NCI-H524 (cell line): ENCODE measurements at places on chromosomes 3 and 15.

DNA sequence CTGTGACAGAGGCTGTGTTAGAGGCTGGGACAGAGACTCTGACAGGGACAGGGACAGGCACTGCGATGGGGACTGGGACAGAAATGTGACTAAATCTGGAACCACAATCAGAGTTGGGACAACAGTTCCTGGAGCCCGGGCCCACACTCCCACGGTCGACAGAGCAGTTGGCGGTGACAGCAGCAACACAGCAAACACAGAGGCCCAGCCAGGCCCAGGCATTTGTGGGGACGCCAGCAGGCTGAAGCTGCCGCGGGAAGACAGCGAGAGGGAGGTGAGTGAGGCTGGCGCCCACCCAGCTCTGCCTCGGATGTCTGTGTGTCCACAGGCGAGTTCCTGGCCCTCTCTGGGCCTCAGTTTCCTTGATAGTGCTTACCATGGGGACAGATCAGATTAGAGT is 9.3 kb upstream of the HCN4 start:
- DNase-seq, result no peak

GRCh38 chr3:112793326-112794081 is 53.2 kb downstream of the CD200R1L start:
- no peak for DNase-seq

DNA sequence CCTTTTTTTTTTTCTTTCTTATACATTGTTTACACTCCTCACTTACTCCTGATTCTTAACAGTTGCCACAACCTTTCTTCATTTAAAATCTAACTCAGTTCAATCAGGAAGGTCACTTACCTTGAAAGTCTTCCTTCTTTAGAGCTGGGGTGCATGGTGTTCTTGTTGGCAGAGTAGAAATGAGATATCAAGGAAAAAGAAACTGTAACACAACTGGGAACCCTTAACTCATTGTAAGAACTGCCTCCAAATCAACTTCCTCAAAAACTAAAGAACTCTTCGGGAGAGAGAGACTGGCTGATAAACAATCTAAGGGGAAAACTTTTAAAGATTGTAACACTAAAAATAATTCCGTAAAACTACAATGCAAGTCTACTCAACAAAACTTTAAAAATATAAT is 1.4 kb upstream of the APPL1 start:
- DNase-seq, result no peak

DNA sequence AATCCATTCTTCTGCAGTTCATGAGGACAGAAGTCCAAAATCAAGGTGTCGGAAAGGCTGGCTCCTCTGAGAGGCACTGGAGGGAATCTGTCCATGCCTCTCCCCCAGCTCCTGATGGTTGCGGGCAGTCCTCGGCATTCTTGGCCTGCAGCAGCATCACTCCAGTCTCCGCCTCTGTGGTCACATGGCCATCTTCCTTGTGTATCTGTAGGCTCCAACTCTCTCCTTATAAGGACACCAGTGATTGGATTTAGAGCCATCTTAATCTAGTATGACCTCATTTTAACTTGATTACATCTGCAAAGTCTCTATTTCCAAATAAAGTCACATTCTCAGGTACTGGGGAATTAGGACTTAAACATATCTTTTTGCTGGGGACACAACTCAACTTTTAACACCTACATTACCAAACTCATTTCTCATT is 56.0 kb upstream of the FLNB start:
- no peak for DNase-seq

DNA sequence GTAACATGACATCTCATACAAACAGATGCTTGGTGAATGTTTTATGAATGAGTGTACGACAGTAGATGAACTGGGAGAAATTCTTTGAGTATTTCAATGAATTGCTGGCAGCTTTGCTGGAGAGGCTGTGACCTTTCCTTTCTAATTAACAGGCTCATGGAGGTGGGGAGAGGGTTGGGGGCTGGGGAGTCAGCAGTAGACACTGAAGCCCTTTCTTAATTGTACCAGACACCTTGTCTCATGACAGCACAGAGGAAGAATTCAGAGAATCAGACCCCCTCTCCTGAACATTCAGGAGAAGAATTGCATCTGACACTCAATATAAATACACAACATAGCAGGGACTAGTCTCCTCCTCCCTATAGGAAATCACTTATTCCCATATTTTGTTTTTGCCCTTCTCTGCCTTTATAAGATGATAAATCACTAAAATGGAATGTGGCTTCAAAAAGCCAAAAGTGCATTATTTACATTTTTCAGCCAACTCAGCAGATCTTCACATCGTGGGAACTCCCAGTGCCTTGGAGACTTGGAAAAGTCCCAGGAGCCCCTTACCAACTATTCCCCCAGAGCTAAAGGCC is 66.2 kb upstream of the TPM1 start:
- no peak for DNase-seq

DNA sequence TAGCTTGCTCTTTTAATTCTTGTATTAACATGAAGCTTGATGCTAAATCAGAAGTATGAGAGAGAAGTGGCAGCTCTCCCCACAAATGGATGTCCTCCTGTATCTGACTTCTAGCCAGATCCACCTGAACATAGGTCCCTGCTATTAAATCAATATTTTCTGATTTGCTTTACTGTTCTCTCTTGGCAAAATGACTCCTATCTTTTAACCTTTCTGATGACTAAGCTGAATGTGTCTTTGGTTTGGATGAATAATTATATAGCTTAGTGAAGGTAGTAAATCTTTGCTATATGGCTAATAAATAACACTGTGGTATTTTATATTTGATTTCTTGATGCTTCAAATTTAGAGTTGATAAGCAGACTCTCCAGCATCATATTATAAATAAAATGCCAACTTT is 28.3 kb upstream of the ARL14 start:
- DNase-seq, result no peak

GRCh38 chr3:71207632-71208031 is 375.9 kb downstream of the FOXP1 start:
- DNase-seq, result no peak

DNA sequence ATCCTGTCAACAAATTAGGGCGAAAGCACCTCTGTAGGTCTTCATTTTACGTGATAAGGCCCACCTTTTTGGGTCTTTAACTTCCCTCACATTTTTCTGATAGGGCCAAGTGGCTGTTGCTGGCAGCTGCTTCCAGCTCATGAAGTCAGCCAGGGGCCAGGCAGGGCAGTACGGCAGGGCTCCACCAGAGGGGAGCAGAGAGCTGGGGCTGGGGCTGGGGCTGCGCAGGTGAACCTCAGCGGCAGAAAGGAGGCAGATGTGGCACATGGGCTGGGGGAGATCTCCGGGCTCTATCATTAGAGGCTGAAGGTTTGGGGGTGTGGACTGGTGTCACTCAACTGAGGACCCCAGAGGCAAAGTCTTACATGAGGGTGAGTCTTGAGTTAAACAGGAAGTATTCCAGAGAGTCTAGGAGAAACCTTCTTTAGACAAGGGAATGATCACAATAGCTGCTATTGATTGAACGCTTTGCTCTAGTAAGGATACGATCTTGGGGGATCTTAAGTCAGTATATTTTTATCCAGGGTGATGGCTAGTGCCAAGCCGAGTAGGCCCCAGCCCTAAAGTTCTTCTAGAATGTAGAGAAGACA is 62.8 kb upstream of the MEX3B start:
- DNase-seq, result peak; percentile 17

DNA sequence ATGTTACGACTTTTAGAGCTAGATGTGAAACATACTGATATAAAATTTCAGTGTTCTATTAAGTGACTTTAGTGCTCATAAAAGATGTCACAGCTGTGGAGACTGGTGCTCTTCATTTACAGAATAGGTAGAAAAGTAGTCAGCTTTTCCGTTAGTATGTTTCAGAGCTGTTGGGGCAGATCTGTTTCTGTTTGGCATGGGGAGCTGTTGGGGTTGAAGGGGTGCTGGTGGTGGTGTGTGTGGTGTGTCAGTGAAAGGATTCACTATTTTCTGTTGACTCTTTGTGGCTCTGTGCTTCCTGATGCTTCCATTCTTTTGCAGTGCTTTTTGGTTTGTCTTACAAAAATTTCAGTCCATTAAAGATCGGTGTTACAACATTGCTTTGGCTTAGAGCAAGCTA is 3.2 kb downstream of the UBE2E2 start:
- no peak for DNase-seq

DNA sequence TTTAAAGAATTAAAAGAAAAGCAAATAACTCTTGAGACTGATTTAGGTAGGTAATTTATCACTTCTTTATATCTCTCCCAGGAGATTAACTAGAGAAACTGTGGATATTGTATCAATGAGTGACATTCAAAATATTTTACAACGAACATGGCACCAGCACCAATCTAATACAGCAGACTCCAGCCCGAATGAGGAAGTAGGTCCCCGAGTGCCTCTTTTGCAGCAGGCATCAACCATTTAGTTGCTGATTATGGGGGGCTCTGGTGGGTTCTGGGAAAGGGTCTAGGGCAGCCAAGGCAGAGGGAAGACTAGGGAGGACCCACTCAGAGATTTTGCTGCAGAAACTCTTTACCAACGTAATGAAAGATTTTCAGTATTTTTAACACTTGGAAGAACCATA is 31.7 kb upstream of the TTC14 start:
- DNase-seq, result no peak

- DNase-seq, result no peak
Observed at GRCh38 chr3:172138792-172139507, 99.6 kb downstream of the FNDC3B start.

DNA sequence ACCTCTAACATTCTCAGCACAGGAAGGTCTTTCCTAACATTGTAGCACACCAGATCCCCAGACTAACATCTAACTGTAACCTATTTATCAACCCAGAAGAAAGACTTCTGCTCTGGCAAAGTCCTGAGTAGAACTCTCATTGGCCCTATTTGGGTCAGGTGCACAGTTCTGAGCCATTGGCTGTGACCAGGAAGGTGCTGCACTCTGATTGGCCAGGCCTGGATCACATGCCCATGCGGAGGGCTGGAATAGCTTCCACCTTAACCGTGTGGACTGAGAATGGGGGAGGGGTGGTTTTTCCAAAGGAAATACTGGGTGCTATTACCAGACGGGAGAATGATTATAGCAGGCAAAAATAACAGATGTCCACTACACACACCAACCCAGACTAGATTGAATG is 11.5 kb downstream of the FEZF2 start:
- no peak for DNase-seq

- no peak for DNase-seq
Observed at GRCh38 chr15:60237446-60237845, 160.3 kb downstream of the ANXA2 start.
